ENCODE measurements at places on chromosomes 12 and 14.

- DNase-seq: no peak
Measured at GRCh38 chr12:131943389-131943788, 6.4 kb upstream of the EP400 start.

- DNase-seq: no peak
Measured at GRCh38 chr12:851913-852312, 97.6 kb downstream of the RAD52 start.

- no peak for DNase-seq
Measured at GRCh38 chr14:101200008-101200649, 296.6 kb upstream of the RTL1 start.

- DNase-seq: no peak
Measured at GRCh38 chr12:62003226-62003625, 257.0 kb upstream of the USP15 start.

- no peak for DNase-seq
Measured at GRCh38 chr12:115640929-115641328, 636.6 kb downstream of the MED13L start.

- no peak for DNase-seq
Measured at GRCh38 chr12:122799641-122800243, 25.4 kb downstream of the CCDC62 start.

DNA sequence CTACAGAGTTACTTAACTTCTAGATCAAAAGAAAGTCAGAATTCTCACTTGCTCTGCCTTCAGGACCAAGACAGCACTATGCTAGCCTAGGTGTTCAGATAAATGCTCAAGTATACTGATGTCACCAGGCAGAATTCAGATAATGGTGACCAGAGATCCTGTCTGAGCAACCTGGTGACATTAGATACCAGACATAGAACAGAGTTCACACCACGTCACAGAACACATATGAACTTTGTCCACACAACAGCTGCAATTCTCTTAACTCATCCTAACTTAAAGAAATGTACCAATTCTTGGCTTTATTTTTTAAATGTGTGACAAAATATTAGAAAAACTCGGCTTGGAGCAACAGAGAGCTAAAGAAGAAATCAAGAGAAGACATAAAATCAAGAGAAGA is 58.1 kb downstream of the GCH1 start:
- no peak for DNase-seq

DNA sequence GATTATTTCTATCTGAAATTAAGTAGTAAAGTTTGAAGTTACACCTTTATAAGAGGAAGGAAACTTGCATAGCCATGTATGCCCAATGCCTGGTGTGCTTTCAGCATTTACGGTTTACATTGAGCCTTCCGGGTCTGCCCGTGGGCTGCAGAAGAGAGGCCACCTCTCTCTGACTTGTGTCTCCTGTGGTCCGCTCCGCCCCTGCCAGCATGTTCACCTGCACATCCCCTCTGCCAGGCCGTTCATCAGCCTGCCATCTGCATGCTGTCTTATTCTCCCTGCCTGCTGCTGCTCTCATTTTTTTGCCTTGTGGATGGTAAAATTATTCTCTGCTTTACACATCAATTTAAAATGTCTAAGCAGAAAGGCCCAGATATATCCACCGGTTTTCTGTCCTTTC is 41.5 kb upstream of the DYNC1H1 start:
- no peak for DNase-seq

- no peak for DNase-seq
Measured at GRCh38 chr14:39374851-39375250, 57.4 kb downstream of the FBXO33 start.

- DNase-seq: no peak
Measured at GRCh38 chr12:13576935-13577500, 380.5 kb downstream of the EMP1 start.

DNA sequence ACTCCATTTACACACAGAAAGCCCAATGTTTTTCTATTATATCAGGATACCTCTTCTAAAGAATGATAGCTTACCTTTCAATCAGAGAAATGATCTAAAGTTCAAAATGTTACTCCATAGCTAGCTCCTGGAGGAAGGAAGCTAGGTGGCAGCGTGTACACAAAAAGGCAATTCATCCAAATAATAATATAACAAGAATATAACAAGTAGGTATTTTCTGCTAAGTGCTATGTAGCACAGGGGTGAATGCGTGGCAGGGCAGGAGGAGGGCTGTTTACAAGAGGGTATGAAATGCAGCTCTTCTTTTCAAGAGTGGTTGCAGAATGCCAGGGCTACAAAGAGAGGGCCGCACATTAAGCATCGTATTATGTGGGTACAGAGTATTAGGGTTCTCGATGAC is 663 bp upstream of the SNAPC1 start:
- no peak for DNase-seq

DNA sequence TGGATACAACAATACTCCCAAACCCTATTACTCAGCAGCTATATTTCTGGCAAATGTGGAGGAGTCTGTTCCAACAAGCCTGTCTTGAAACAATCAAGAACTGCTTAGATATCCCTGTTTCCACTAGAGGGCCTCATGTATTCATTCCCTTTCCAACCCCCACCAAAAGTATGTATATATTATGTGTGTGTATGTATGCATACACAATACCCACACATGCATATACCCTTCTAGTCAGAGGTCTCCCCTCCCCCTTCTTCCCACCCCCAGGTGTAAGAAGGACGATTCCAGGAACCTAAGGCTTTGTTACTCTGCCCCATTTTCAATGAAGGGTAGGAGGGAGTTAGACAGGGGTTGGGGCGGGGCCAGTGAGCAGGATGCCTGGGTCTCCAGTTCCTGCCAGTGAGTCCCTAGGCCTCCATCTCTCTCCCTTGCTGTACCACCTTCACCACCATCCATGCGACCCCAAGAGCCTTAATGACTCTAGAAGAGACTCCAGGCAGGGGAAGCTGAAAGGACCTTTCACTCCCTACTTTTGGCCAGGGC is at the start of gene DGKA:
DGKA (plus strand) TSS at position 392 of the 546 bp plus-strand sequence. CDS start 5,342 bp downstream, outside the sequence.
- peak; percentile 37 for DNase-seq

DNA sequence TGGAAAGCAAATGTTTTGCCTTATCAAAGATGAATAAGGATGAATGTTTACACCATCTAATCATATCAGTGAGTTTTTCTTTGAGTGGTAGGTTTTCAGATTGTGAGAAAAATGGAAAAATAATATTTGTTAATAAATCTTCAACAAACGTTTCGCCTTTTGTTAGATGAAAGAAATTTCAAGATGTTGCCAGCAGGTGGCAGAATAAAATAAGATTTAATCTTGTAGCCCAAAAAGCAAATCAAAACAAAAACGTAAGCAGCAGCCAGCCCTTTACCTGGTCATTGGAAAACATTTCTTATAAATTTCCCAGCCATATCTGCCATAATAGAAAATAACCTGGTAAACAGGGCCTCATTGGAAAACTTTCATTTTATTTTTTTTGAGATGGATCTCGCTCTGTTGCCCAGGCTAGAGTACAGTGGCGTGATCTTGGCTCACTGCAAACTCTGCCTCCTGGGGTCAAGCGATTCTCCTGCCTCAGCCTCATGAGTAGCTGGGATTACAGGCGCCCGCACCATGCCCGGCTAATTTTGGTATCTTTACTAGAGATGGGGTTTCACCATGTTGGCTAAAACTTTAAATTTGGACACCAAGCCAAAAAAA is 15.4 kb upstream of the TMEM120B start:
- peak; percentile 68 for DNase-seq

DNA sequence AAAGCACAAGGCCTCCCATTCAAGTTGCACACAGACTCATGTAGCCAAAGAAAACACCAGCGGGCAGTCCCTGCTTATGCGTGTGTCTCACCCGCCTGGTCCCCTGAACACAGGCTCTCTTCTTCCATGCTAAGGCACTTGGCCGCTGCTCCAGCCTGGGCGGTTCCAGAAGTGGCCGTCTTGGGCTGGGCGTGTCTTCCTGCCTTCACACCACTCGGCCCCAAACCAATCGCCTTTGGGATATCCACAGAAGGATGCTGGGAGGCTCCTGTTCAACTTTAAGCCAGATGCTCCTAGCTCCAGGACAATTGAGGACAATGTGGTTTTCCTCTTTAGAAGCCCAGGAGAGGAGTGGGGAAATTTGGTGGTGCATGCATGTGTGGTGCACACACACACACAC is 2.2 kb downstream of the SCARB1 start:
- DNase-seq: no peak

- no peak for DNase-seq
Measured at GRCh38 chr14:65281991-65282895, 130.3 kb upstream of the FUT8 start.

GRCh38 chr12:66925083-66925482 is 246.2 kb upstream of the GRIP1 start:
- no peak for DNase-seq

DNA sequence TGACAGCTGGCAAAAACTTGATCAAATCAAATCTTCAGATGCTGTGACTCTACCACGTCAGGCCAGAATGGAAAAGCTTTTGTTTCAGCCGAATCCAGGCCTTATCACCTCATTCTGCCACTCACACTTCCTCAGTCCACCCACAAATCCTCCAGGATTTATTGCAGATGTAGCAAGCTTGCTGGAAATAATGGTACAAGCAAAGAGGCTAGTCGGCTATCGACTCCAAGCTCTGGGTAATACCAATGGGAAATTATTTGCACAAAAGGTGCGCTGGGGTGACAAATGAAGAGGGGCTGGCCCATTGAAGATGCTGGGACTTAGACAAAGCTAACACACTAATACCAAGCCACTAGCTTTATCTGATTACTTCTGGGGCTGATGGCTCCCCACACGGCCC is 250.5 kb downstream of the ASCL1 start:
- no peak for DNase-seq

GRCh38 chr12:46153268-46153872 is 115.5 kb downstream of the SLC38A1 start:
- DNase-seq: peak; percentile 5

DNA sequence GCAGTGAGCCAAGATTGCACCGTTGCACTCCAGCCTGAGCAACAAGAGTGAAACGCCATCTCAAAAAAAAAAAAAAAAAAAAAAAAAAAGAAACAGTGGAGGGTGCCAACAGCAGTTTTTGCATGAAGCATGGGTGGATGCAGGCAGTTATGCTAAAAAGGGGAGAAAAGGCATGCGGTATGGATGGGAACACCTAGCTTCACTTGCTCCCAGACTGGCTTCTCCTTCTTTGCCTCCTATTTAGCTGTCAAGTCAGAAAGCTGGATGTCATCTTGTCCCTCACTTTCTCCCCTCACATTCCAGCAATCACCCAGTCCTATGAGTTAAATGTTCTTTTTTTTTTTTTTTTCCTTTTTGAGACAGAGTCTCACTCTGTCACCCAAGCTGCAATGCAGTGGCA is 2.6 kb downstream of the EEF1AKMT3 start:
- no peak for DNase-seq

DNA sequence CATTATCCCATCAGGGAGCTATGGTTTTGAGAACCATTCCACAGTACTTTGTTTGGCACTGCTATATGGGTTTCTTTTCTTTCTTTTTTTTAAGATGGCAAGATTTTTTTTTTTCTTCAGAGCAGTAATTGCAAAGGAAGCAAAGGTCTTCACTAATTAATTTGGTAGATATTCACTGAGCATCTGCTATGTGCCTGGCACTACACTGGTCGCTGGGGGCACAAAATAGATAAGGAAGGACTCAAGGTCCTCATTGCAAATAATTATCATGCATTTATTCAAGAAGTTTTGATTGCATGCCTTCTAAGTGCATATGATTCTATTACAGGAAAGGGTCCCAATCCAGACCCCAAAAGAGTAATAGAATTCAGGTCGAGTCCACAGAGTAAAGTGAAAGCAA is 10.0 kb upstream of the ATP2A2 start:
- DNase-seq: no peak

DNA sequence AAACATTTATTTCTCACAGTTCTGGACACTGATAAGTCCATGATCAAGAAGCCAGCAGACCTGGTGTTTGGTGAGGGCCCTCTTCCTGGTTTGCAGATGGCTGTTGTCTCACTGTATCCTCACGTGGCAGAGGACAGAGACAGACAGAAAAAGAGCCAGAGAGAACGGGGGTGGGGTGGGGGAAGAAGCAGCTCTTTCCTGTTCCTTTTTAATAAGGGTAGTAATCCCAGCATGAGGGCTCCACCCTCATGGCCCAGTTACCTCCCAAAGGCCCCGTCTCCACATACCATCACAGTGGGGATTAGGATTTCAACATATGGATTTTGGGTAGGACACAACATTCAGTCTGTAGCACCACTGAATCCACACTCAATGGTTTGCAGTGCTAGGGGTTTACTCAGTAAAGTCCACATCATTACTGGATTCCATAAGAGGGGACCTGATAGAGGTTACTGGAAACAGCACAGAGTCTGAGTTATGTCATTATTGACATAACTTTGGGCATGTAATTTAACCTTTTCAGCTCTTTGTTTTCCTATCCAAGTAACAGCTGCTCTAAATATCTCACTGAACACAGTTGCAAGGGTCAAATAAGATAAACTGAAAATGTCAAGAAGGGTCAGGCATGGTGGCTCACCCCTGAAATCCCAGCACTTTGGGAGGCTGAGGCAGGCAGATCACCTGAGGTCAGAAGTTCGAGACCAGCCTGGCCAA is 53.2 kb downstream of the RPAP3 start:
- no peak for DNase-seq

- peak; percentile 28 for DNase-seq
Measured at GRCh38 chr12:99619389-99620158, 28.0 kb upstream of the GARIN6 start.

DNA sequence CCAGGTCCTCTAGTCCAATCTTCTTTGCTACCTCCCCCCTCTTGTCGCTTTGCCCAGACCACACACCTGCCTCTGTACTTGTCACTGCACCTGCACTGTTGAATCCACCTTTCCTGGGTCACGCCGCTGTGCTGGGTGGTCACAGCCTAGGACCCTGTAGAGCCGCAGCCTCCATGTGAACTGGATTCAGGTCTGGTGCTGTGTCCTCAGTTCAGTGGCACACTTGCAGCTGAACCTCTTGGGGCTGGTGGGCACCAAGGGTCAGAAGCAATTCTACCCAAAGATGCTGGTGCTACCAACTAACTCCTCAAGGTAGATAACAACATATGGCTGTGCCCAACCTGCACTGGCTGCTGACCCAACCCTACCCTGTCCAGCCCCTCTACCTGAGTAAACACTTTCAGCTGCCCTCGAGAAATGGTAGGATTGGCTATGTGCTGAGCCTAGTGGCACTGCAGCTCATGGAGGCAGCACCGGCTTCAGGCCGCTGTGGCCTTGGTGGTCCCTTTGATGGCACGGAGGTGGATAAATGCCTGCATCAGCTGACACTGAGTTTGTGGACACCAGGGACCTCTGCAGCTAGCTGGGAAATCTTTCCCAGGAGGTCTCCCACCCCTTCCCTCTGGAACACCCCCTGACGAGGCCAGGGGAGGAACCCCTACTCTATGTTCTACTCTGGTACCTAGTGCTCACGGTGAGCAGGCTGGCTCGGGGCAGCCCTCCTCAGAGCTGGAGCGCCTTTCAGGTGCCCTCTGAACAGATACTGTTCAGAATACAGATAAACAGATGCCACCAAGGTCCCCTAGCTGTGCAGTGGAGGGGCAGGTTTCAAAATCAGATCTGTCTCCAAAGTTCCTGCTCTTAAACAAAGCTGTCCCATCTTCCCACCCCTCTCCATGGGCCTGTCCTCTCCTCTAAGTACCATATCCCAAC is 14.3 kb downstream of the AGAP2 start:
- DNase-seq: no peak

DNA sequence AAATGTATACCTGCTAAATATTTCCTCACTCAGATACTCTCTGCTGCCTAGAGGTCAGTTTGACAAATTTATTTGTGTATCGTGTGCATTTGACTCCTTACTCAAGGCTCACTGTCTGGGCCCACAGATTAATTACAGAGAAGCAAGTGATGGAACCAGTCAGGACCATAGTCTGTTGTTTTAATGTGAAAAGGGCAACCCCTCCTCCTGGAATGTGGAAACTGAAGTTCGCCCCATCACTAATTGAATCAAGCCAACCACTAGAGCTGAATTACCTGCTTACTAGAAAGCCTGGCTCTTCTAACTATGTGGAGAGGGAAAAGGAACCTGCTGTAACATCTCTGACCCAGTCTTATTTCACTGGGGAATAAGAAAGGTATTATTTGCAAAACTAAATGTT is 199.9 kb upstream of the KRR1 start:
- DNase-seq: no peak

Data from NCI-H2081 (cell line).